ENCODE measurements at places on chromosomes 5 and 9.

DNA sequence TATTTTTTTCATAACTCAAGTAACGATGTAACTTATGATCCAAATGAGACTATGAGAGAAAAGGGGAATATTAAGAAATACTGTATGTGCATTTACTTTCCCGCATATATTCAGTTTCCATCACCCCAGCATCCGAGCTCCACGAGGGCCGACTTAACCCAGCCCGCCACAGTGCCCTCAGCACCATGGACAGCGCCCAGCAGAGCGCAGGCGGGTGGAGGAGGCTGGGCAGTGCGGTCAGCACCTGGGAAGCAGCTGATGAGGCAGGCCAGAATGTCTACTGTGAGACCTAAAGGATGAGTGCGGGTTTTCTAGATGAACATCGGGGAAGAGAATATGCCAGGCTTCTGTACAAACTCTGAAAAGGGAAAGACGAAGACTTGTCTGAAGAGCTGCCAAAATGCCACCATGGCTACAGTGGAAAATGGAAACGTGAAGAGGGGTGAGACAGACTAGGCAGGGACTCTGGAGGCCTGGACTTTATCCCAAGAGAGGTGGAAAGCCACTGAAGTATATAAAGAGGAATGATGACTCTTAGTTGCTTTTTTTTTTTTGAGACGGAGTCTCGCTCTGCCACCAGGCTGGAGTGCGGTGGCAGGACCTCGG lies 34.5 kb upstream of the MED27 start:
- no peak for DNase-seq

DNA sequence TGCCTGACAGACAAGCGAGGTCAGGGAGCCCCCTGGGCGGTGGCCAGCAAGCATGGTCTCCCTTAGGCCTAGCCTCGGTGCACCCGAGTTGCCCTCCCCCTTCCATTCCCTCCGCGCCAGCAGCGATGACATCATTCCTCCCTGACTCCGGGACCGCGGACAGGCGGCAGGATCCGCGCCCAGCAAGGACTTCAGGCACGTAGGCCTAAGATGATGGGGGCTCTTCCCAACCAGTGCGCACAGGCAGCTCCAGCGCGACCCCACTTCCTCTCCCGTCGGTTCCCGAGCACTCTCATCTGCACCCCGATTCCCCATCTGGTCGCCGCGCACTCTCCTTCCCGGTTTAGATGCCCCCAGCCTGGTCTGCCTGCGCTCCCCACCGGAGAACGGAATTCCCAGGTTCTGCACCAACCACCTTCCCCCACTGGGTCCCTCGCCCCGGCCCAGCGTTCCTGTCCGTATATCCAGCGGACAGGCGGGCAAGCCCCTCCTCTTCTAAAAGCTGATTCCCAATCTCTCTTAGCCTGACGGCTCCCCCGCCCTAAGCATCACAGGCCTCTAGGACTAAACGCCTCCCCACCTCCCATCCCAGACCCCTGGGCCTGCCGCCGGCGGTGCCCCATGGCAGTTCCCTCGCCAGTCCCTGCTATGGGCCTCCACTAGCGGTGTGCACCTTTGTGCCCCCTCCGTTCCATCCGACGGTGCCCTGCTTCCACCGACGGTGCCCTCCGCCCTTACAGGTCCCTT lies 931 bp downstream of the FAM219A start:
- no peak for DNase-seq

- no peak for DNase-seq
Measured at GRCh38 chr5:9766581-9766980, 136.4 kb upstream of the TAS2R1 start.

DNA sequence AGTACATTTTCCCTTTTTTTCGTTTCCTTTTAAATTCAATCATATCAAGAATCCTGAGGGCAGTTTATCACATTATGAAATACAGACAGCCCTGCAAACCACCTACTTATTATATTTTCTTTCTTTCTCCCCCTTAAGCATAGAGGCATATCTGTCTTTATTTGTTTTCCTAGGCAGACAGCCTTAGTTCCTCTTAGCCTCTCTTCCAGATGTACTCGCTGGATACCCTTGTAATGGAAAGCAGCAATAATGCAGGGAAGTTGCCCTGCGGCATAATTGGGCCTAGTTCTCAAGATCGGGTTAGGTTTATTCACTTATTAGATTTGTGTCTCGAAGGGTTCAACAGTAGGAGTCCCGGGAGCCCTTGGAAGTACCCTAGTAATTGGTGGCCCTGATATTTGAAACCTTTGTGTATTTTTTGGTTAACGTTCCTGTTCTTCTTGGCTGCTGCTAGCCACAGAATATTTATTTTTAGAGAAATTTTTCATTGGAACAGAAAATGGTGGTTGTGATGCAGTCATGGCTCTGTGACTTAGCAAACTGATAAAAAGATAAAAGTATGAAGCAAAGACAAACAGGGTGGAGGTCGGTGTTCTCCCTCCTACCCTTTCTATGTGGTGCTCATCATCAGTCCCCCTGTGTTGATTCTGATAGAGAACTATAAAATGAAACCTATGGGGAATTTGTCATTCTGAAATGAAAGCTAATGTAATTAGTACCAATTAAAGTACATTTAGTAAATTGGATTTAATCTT lies 6.4 kb downstream of the TLE4 start:
- no peak for DNase-seq

DNA sequence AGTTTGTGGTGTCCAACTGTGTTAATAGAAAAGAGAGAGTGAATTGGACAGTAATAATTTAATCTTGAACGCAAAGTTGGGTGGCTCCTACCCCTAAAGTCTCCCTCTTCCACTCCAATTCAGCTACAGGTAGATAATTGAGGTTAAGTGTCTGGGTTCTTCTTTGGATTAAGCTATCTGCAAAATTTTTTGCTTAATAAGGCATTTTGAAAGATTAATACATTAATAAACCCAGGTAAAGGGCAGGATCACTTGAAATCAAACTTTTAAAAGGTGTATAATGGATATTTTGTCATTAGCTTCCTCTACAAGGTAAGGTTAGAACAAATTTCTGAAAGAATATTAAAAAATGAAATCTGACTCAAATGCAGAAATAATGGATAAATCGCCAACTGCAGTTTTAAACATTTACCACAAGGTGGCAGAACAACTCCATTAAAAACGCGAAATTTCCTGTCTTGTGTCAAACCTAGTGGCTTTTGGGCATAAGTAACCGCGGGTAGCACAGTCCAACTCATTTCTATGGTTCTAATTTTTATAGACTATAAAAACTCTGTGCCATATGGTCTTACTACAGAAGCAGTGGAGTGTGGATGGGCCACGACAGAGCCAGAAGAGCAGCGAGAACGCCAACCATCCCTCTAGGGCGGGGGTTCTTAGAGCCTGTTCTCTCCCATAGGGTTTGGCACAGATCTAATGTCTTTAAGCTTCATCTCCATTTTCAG lies 276.5 kb downstream of the ARHGEF28 start:
- no peak for DNase-seq

DNA sequence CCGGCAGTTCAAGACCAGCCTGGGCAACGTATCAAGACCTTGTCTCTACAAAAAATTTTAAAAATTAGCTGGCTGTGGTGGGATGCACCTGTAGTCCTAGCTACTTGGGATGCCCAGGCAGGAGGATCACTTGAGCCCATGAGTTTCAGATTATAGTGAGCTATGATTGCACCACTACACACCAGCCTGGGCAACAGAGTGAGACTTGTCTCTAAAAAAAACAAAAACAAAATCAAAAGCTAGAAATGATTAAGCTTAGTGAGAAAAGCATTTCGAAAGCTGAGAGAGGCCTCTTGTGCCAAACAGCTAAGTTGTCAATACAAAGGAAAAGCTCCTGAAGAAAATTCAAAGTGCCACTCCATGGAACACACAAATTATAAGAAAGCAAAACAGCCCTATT lies 4.8 kb downstream of the FAM151B start:
- DNase-seq = no peak

- DNase-seq = no peak
Measured at GRCh38 chr5:52770287-52770939, 17.3 kb upstream of the ITGA1 start.

- DNase-seq = no peak
Measured at GRCh38 chr5:61332358-61332749, 296 bp downstream of the ZSWIM6 start.

DNA sequence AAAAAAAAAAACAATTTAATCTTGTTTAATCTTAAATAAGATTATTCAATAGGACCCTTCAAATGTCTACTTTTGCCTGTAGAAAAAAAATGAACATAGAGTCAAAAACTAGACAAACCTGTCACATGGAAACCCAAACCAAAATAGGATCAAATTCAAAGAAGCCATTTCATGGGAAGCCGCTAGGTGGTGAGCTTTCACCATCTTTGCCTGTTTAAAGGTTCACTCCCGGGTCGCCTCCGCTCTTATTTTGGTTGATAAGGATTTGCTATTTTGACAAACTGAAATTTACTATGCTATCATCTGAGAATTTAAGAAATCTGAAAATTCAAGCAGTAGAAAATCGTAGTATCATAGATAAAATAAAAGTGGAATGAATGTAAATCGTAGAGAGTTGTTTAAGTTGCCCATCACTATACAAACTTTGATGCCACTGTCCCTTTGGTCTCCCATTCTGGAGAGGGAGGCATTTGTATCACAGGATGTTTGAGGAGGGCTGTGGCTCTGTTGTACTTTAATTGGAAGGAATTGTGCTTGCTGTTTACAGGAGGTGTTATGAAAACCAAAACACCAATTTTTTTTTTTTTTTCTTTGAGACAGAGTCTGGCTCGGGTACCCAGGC lies 43.5 kb upstream of the DNAH5 start:
- peak; percentile 72 for DNase-seq

GRCh38 chr9:13443346-13444244 lies 164.1 kb upstream of the MPDZ start:
- no peak for DNase-seq

DNA sequence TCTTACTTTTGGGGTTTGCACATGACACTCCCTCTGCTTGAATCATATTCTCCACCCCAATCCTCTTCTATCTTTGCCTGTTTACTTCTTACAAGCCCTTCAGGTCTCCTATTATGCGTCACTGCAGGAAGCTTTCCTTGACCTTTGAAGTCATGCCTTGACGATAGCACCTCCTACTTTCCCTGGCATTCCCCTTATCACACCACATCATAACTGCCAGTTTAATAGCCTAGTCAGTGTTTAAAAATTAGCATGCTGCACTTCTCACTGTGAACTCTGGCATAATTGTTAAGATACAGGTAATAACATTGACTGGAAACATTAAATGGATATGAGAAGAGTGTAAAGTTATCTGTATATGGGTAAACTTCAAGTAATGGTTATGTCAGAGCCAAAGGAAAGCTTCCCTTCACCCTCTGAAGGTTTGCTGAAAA lies 37.1 kb upstream of the CEP120 start:
- DNase-seq = no peak

DNA sequence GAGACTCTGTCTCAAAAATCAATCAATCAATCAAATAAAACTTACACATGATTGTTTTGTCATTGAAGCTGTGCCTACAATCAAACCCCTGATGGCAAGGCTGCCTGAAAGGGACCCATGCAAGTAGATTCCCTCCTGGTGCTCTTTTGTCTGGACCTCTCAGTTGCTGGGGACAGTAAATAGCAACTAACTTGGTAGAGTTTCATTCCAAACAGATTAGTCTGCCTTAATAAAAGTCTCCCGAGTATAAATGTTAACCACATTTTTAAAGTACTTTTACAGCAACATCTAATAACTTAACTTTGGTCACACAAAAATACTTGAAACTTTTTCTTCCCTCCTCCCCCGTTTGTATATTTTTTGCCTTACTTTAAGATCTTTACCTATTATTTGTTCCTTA lies 105.5 kb downstream of the FEM1C start:
- DNase-seq = no peak

DNA sequence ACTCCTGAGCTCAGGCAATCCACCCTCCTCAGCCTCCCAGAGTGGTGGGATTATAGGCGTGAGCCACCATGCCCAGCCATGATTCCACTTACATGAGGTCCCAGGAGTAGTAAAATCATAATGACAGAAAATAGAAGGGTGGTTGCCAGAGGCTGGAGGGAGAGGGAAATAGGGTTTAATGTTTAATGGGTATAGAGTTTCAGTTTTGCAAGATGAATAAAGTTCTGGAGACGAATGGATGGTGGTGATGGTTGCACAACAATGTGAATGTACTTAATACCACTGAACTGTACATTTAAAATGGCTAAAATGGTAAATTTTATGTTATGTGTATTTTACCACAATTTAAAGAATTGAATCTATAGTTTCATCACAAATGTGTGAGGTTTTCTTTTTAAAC lies 146.5 kb upstream of the ABCA1 start:
- DNase-seq = no peak

- no peak for DNase-seq
Measured at GRCh38 chr9:121690316-121690715, 38.9 kb downstream of the DAB2IP start.

- DNase-seq = no peak
Measured at GRCh38 chr5:54325610-54326311, 15.4 kb upstream of the ARL15 start.

DNA sequence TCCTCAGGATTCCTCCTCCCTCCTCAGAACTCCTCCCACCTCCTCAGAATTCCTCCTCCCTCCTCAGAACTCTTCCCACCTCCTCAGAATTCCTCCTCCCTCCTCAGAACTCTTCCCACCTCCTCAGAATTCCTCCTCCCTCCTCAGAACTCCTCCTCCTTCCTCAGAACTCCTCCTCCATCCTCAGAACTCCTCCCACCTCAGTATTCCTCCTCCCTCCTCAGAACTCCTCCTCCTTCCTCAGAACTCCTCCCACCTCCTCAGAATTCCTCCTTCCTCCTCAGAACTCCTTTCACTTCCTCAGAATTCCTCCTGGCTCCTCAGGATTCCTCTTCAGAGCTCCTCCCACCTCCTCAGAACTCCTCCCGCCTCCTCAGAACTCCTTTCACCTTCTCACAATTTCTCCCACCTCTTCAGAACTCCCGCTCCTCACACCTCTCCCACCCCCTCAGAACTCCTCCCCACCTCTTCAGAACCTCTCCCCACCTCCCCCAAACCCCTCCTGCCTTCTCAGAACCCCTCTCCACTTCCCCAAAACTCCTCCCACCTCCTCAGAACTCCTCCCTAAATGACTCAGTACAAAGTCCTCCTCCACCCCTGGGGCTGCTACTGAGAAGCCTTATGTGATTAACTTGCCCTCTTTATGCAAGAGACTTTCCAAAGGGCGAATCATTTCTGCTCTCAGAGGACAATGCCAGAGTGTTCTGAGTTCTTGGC lies 23.2 kb downstream of the SLC46A2 start:
- DNase-seq = no peak

GRCh38 chr9:4615251-4615650 lies 46.8 kb upstream of the PLPP6 start:
- no peak for DNase-seq

- no peak for DNase-seq
Measured at GRCh38 chr5:1771149-1772065, 28.2 kb downstream of the MRPL36 start.

DNA sequence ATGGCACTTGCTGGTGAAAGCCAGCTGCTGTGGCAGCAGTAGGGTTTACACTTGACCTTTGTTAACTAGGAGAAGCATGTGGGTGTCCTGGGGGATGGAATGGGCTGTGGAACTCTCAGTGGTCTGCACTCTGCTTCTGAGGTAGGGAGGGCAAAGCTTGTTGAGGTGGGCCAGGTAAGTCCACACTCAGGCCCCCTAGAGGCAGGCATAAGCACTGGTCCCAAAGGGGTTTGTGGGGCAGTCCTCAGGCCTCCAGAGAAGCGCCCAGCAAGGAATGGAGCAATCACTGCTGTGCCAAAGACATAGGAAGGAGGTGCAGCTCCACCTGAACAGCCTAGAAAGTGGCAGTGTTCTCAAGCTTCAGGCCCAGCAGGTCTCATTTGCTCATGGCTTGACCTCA lies 34.7 kb downstream of the INSL4 start:
- no peak for DNase-seq

Measured in SHP77 treated with DMSO at 0.1 percent for 48 hours (cell line).